Endothelial cell of umbilical vein (primary cell): ENCODE measurements at places on chromosomes 3 and 15. TPM values are rescaled to one million over a fixed set of nuclear protein-coding genes. Genes with fewer than 3 reads are reported as not detected.

Gene TJP1
- total RNA-seq: 128 and 133 TPM in 2 replicates

Gene FBXL22
- not detected in 2 replicates for total RNA-seq

Gene DAG1
- 88.0 and 97.5 TPM in 2 replicates for total RNA-seq

Gene CTDSPL
- total RNA-seq: 27.6 and 43.2 TPM in 2 replicates

Gene SEMA7A
- total RNA-seq: 1.3 and 1.7 TPM in 2 replicates

Gene TTLL13
- not detected in 2 replicates for total RNA-seq

Gene HEG1
- total RNA-seq: 87.0 and 106 TPM in 2 replicates

- H3K27ac ChIP-seq: no peak overlapping the region
- no peaks in the 10 kb centered on the region for H3K27me3 ChIP-seq
- peaks cover 4% of the 10 kb centered on the region for H3K4me1 ChIP-seq
- peak; percentile 46 for DNase-seq
- H3K4me3 ChIP-seq: no peak overlapping the region
- H3K36me3 ChIP-seq: no peaks in the 10 kb centered on the region
These were observed 195.5 kb upstream of the MBNL1 start for GRCh38 chr3:152073267-152073666.

GRCh38 chr3:27681249-27681748, 40.8 kb downstream of the EOMES start:
- DNase-seq: peak; percentile 79
- no peaks in the 10 kb centered on the region for H3K36me3 ChIP-seq
- peak overlapping the region; percentile 20 for H3K27ac ChIP-seq
- no peaks in the 10 kb centered on the region for H3K27me3 ChIP-seq
- peak overlapping the region; percentile 12 for H3K4me3 ChIP-seq

- H3K27me3 ChIP-seq: no peaks in the 10 kb centered on the region
- no peak overlapping the region for H3K27ac ChIP-seq
- H3K36me3 ChIP-seq: no peaks in the 10 kb centered on the region
These were observed 252.8 kb downstream of the IGSF11 start for GRCh38 chr3:118781839-118782238.

DNA sequence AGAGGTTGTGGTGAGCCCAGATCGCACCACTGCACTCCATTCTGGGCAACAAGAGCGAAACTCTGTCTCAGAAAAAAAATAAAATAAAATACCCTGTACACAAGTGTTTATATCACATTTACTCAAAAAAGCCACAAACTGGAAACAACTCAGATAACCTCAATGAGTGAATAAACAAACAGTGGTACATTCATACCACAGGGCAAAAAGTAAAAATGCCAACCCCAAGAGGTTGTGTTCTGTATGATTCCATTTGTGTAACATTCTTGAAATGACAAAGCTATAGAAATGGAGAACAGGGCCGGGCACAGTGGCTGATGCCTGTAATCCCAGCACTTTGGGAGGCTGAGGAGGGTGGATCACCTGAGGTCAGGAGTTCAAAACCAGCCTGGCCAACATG, 12.9 kb downstream of the EDC3 start:
- DNase-seq: no peak
- no peak overlapping the region for H3K4me3 ChIP-seq
- no peaks in the 10 kb centered on the region for H3K4me1 ChIP-seq
- no peaks in the 10 kb centered on the region for H3K36me3 ChIP-seq

- peak; percentile 46 for DNase-seq
- peak overlapping the region; percentile 43 for H3K4me3 ChIP-seq
- peaks cover 19% of the 10 kb centered on the region for H3K4me1 ChIP-seq
These were observed 681 bp downstream of the CTDSPL start for GRCh38 chr3:37862219-37862902.

DNA sequence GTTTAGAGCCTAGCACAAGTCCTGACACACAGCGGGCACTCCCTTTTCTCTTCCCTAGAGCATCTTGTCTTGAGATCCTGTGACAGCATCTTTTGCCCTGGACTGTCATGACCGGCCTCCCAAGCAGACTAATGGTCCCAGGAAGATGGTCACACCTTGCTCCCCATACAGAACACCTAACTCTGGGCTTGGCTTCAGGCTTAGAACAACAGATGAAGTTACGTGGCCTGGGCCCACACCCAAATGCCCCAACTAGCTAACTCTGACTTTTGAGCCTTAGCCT, 781 bp upstream of the IP6K1 start:
- H3K27me3 ChIP-seq: no peaks in the 10 kb centered on the region
- peaks cover 11% of the 10 kb centered on the region for H3K4me1 ChIP-seq
- H3K4me3 ChIP-seq: no peak overlapping the region
- peaks cover 6% of the 10 kb centered on the region for H3K36me3 ChIP-seq
- peak; percentile 47 for DNase-seq

DNA sequence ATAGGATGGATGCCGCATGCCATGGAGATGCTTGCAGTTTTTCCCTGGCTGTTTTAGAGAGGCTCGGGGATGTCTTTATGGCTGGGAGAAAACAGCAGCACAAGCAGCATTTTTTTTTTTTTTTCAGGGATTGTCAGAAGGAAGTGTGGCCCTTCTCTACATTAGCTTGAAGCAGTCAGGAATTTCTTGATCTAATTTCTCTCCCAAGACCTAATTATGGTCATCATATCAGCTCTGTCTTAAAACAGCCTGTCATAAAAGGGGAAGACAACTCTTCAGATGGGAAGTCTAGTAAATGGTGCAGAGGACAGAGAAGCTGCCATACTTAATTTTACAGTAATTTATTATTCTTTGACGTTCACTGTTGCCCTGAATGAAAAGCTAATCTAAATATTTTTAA, 44.5 kb downstream of the EAF1 start:
- peaks cover 2% of the 10 kb centered on the region for H3K27me3 ChIP-seq
- no peaks in the 10 kb centered on the region for H3K36me3 ChIP-seq
- H3K4me1 ChIP-seq: no peaks in the 10 kb centered on the region
- no peak for DNase-seq
- H3K4me3 ChIP-seq: no peak overlapping the region

GRCh38 chr15:68441045-68441743, 9.2 kb upstream of the ITGA11 start:
- H3K4me1 ChIP-seq: no peaks in the 10 kb centered on the region
- DNase-seq: no peak
- no peak overlapping the region for H3K27ac ChIP-seq

DNA sequence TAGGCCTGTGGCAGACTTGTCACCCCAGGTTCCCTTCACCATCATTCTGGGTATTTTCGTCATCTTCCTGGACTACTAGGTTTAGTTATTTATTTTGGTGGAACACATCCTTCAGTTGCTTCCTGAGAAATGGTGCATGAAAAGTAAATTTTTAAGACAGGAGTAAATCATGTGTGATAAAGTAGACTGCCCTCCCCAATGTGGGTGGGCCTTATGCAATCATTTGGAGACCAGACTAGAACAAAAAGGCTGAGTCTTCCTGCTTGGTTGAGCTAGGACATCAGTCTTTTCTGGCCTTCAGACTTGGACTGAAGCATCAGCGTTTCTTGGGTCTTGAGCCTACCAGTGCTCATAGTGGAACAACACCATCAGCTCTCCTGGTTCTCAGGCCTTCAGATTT, 50.7 kb upstream of the SLC2A2 start:
- H3K36me3 ChIP-seq: peaks cover 12% of the 10 kb centered on the region
- no peaks in the 10 kb centered on the region for H3K4me1 ChIP-seq
- no peak overlapping the region for H3K27ac ChIP-seq
- no peaks in the 10 kb centered on the region for H3K27me3 ChIP-seq
- DNase-seq: no peak

- H3K27me3 ChIP-seq: no peaks in the 10 kb centered on the region
- H3K4me3 ChIP-seq: no peak overlapping the region
- peaks cover 2% of the 10 kb centered on the region for H3K36me3 ChIP-seq
- DNase-seq: no peak
- H3K4me1 ChIP-seq: peaks cover 22% of the 10 kb centered on the region
These were observed 182.2 kb downstream of the FNDC3B start for GRCh38 chr3:172221547-172221946.

DNA sequence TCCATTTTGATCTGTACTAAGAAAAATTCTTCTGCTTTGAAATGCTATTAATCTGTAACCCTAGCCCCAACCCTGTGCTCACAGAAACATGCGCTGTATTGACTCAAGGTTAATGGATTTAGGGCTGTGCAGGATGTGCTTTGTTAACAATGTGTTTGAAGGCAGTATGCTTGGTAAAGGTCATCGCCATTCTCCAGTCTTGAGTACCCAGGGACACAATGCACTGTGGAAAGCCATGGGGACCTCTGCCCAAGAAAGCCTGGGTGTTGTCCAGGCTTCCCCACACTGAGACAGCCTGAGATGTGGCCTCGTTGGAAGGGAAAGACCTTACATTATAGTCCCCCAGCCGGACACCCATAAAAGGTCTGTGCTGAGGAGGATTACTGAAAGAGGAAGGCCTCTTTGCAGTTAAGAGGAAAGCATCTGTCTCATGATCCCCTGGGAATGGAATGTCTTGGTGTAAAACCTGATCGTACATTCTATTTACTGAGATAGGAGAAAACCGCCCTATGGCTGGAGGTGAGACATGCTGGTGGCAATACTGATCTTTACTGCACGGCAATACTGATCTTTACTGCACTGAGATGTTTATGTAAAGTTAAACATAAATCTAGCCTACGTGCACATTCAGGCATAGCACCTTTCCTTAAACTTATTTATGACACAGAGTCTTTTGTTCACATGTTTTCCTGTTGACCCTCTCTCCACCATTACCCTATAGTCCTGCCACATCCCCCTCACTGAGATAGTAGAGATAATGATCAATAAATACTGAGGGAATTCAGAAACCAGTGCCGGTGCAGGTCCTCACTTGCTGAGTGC, 6.3 kb downstream of the PIGZ start:
- H3K4me3 ChIP-seq: no peak overlapping the region
- no peaks in the 10 kb centered on the region for H3K27me3 ChIP-seq
- H3K27ac ChIP-seq: no peak overlapping the region
- DNase-seq: no peak
- H3K36me3 ChIP-seq: no peaks in the 10 kb centered on the region

DNA sequence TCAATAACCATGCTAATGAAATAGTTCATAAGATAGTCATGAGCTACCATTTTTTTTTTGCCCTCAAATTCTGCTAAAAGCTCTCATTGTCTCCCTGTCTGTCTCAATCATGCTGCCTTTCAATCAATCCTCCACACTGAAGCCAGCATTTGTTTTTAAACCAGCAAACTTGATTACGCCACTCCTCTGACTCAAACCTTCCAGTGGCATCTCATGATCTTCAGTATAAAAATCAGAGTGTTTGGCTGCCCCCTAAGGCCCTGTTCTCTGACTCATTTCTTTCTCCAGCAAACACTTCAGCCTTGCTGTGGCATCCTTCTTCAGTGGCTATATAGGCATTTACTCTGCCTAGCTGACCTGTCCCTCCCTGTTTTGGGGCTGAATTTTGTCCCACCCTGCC, 36.0 kb upstream of the EOMES start:
- H3K27ac ChIP-seq: no peak overlapping the region
- H3K27me3 ChIP-seq: peaks cover 6% of the 10 kb centered on the region
- no peaks in the 10 kb centered on the region for H3K36me3 ChIP-seq
- no peak for DNase-seq

GRCh38 chr15:92655178-92655995, at the start of gene FAM174B:
Gene FAM174B, minus strand, starts transcription at chr15:92655775.
- peak within 1 kb of the TSS; percentile 81 for H3K4me3 ChIP-seq
- H3K27me3 ChIP-seq: no peaks in the 10 kb centered on the region
- peak; percentile 51 for DNase-seq
- peak within 1 kb of the TSS; percentile 56 for H3K27ac ChIP-seq
- peaks cover 22% of the 10 kb centered on the region for H3K4me1 ChIP-seq

GRCh38 chr3:112602217-112602838, 38.6 kb downstream of the CCDC80 start:
- H3K27ac ChIP-seq: no peak overlapping the region
- H3K4me1 ChIP-seq: peaks cover 17% of the 10 kb centered on the region
- H3K27me3 ChIP-seq: no peaks in the 10 kb centered on the region
- no peaks in the 10 kb centered on the region for H3K36me3 ChIP-seq
- DNase-seq: no peak

DNA sequence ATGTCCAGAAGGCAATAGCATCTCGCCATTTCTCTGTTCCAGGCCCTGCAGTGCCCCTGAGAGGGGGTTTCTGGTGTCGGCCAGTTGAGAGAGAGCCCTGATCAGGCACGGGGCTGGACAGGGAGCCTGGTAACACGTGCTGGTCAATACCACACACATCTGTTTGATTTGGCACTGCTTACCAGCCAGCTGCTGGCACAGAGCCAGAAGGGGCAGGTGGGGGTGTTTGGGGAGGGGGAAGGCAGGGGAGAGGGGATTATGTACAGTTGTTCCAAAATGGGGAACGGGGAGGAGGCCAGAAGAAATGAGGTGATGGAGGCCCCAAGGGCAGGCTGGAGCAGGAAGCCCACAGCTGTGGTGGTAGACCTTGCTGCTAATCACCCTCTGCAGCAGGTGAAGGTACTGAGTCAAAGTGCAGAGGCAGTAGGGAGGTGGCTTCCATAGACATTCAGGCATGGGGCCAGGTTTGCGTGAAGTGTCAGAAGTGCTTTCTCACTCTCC, 153.5 kb upstream of the LPP start:
- H3K36me3 ChIP-seq: no peaks in the 10 kb centered on the region
- no peaks in the 10 kb centered on the region for H3K27me3 ChIP-seq
- DNase-seq: no peak
- no peak overlapping the region for H3K4me3 ChIP-seq
- H3K4me1 ChIP-seq: peaks cover 7% of the 10 kb centered on the region

DNA sequence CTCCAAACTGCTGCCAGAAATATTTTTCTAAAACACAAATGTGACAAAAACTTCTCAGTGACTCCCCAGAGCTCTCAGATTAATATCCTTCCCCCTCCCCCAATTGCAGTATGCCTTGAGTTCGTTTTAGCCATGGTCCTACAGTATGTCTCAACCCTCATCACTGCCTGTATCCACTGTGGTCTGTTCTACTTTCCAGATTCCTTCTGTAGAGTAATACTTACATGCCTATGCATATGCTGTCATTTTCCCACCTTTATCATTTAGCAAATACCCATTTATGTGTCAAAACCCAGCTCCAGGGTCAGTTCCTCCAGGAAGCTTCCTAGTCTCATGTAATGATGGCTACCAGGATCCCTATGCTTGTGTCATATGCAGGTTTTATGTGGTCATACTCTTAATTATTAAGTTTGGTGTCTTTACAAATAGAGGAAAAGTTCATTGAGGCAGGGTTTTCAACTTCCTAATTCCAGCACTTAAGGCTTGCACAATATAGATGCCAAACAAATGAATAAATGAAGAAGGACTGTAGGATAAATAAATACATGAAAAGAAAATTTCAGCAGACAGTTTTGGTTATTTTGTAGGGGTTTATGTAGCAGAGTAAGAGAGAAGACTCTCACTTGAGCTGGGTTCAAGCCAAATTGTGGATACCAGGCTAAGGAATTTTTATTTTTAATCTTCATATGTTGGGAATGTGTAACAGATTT, 170.8 kb downstream of the ALCAM start:
- H3K27ac ChIP-seq: no peak overlapping the region
- peaks cover 15% of the 10 kb centered on the region for H3K36me3 ChIP-seq
- no peak overlapping the region for H3K4me3 ChIP-seq
- DNase-seq: no peak
- H3K4me1 ChIP-seq: peaks cover 3% of the 10 kb centered on the region
- no peaks in the 10 kb centered on the region for H3K27me3 ChIP-seq
